Glutamatergic neuron (in vitro differentiated cells): ENCODE measurements at places on chromosomes 7 and 10.

DNA sequence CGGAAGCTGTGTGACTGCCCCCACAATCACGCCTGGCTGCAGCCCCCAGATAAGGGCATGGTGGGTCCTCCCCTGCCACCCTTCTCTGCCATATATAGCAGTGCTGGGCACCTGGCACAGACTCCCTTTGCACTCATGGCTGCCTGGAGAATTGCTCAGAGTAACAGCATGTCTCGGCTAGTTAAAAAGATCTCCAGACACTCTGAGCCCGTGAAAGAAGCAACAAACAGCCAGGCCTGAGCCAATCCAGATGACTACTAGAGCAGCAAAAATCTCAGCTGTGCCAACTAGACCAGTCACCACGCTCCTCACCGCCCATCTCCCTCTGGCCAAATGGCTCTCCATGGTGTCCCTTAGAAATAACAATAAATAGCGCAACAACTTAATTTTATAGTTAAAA is 71.3 kb downstream of the PARD3 start:
- no peak for DNase-seq

- DNase-seq: no peak
Observed at GRCh38 chr10:65275296-65275695, 1650.5 kb upstream of the LRRTM3 start.

- DNase-seq: no peak
Observed at GRCh38 chr10:72477463-72477862, 122.7 kb upstream of the DNAJB12 start.

GRCh38 chr7:25158966-25159365 is 33.9 kb upstream of the CYCS start:
- no peak for DNase-seq

DNA sequence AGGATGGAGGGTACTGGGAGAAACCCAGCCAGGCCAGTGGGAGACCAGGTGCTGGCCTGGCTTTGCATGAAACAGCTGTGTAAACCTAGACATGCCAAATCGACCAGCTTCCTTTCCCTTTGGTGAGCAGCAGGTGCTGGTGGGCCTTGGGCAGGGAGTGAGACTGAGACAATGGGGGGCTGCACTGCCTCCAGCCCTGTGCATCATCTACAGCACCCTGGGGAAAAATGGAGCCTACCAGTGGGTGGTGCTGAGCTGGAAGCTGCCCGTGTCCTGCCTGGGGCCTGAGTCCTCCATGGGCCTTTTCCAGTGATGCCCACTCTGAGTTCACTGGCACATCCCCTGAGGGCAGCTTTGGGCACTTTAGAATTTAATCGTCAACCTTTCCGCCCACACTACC is 19.2 kb upstream of the DDC start:
- DNase-seq: no peak

GRCh38 chr10:86961481-86962091 is 3.2 kb downstream of the SNCG start:
- no peak for DNase-seq

GRCh38 chr10:125134916-125135770 is 25.2 kb downstream of the CTBP2 start:
- no peak for DNase-seq

GRCh38 chr10:22570234-22570633 is 144.1 kb downstream of the PIP4K2A start:
- no peak for DNase-seq
